ENCODE measurements at places on chromosomes 12 and 14. TPM values are rescaled to one million over a fixed set of nuclear protein-coding genes. Genes with fewer than 3 reads are reported as not detected.
A peak's percentile ranks its signal among the peaks of the same experiment; 100 is the strongest.

The TULP3 gene
- 39.0 TPM for total RNA-seq

- no peak overlapping the region for H3K27ac ChIP-seq
- no peak for DNase-seq
- H3K4me3 ChIP-seq: no peak overlapping the region
- H3K27me3 ChIP-seq: no peaks in the 10 kb centered on the region
- no peaks in the 10 kb centered on the region for H3K4me1 ChIP-seq
Measured at GRCh38 chr12:81465876-81466275, 293.3 kb downstream of the PPFIA2 start.

DNA sequence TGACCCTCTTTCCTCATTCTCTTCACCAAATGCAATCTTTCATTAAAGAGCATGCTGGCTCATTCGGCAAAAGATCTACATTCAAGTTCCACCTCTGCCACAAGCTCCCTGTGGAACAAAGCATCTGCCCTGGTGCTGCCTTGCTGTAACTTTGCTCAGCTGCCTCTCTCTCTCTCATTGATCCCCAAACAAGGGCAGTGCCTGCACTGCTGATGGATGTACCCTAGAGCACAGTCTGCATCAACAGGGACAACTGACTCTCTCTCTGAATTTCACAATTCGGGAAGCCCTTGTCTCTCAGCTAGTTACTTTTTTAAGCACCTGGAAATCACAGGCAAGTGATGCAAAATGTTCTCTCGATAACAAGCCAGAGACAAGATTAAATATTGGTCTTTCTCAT, 174.0 kb upstream of the DIO2 start:
- H3K27me3 ChIP-seq: no peaks in the 10 kb centered on the region
- no peak overlapping the region for H3K4me3 ChIP-seq
- H3K36me3 ChIP-seq: no peaks in the 10 kb centered on the region
- DNase-seq: no peak
- peaks cover 22% of the 10 kb centered on the region for H3K4me1 ChIP-seq
- no peak overlapping the region for H3K27ac ChIP-seq

DNA sequence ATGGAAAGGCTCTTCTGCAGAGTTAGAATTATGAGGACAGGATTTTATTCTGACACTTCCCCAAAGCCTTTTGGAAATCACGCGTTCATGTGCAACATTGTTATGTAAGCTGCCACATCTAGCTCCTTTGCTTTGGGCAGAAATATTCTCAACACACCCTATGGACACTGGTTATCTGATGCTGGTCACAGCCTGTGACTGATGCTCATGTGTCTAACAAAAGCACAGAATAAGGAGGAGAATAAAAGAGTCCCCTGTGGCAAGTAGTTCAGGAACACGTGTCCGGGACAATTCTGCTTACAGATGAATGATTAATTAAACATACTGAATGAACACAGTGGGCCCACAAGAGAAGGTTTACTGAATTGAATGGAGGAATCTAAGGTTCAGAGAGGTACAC, 22.1 kb downstream of the FOXN3 start:
- no peak overlapping the region for H3K4me3 ChIP-seq
- peaks cover 42% of the 10 kb centered on the region for H3K27me3 ChIP-seq
- DNase-seq: no peak
- no peak overlapping the region for H3K27ac ChIP-seq

The CARMIL3 gene
- total RNA-seq: not detected

DNA sequence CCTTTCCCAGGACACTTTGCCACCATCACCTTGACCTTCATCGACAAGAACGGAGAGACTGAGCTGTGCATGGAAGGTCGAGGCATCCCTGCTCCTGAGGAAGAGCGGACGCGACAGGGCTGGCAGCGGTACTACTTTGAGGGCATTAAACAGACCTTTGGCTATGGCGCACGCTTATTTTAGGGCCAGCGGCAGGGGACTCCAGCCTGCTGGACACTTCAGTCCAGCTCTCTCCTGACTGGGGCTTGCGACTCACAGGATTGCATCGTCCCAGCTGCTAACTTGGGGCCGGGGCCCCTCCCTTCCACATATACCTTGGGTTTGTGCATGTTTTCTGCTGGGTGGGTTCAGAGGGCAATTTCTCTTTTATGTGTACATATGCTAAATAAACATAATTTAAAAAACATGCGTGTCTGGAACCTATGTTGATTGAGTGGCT, 11.2 kb downstream of the AHSA1 start:
- no peak overlapping the region for H3K4me3 ChIP-seq
- no peak overlapping the region for H3K27ac ChIP-seq
- peaks cover 3% of the 10 kb centered on the region for H3K27me3 ChIP-seq
- peaks cover 37% of the 10 kb centered on the region for H3K36me3 ChIP-seq

The FOXM1 gene
- 225 TPM for total RNA-seq

The GPD1 gene
- total RNA-seq: 0.24 TPM

GRCh38 chr12:52681526-52682380, 1.5 kb upstream of the KRT1 start:
- no peaks in the 10 kb centered on the region for H3K4me1 ChIP-seq
- no peak for DNase-seq
- no peak overlapping the region for H3K4me3 ChIP-seq
- no peak overlapping the region for H3K27ac ChIP-seq

DNA sequence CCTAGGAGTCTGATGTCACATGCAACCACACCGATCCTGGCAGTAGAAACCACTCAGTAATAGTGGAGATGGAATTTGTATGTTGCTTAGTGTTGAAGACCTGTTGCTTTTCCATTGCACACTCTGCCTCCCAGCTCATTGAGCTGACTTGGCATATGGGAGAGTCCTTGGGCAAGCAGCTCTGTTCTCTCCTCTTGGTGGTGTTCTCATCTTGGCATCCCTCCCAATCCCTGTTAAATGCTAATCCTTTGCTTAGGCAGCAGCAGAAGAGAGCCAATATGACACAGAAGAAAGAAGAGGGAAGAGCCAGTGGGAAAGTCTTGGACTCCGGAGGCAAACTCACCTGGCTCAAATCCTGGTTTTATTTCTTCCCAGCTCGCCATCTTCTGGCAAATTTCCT, 178.0 kb upstream of the CAND1 start:
- H3K27ac ChIP-seq: no peak overlapping the region
- no peak overlapping the region for H3K4me3 ChIP-seq
- no peaks in the 10 kb centered on the region for H3K36me3 ChIP-seq
- H3K27me3 ChIP-seq: no peaks in the 10 kb centered on the region
- DNase-seq: no peak

The FAM181A gene
- total RNA-seq: not detected

DNA sequence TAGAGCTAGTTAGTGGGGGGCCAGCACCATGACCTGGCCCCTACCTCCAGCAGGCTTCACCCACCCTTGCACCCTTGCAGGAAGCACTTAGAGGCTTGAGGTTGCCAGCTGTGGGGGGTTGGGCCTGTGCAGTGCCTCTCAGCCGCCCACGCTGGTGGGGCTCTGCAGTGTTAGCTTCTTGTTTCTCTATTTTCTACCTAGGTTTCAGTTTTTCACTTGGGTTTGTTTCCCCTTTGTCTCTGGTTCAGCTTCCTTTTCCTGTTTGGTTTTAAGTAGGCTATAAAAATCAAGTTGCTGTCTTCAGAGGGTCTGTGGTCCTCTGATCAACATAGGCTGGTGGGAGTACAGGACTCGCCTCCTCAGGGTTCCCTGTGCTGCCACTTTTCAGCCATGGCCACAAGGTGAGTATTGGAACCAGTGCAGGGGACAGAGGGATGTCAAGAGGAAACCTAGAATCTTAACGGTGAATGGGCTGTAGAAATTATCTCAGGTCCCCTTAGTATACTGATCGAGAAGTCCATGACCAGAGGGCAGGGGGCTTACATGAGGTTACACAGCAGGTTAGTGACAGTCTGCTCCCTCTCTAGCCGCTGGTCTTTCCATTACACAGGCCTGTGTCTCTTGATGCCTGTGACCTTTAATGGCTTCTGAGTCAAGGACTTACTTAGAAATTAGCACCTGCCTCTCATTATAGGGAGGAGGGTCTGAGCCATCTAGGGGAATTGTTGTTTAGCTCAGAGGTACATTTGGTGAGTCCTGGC, at the start of gene EVL:
Gene EVL (plus strand): TSS at position 312 of the 761 bp plus-strand sequence. CDS start 79 bp downstream, at position 391.
- no peak within 1 kb of the TSS for H3K4me3 ChIP-seq
- DNase-seq: no peak
- H3K27me3 ChIP-seq: no peaks in the 10 kb centered on the region
- peaks cover 35% of the 10 kb centered on the region for H3K4me1 ChIP-seq
- no peaks in the 10 kb centered on the region for H3K36me3 ChIP-seq

The LRCOL1 gene
- not detected for total RNA-seq

DNA sequence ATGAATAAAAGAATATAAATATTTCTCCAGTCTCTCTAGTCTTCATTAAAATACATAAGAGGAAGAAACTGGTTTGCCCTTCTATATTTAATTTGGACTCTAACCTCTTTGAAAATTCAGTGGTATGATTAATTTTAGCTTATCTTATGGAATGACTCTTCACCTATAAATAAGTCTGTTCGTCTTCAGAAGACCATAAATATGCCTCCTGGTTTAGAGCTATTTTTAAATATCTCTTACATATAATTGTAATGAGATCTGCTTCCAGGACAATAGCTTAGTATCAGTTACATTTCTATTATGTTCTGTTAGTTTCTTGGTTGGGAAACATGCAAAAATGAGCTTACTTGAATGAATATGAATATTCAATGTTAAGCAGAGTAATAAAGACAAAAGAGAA, 257.5 kb upstream of the HMGA2 start:
- H3K27ac ChIP-seq: no peak overlapping the region
- H3K4me3 ChIP-seq: no peak overlapping the region
- H3K36me3 ChIP-seq: no peaks in the 10 kb centered on the region
- no peak for DNase-seq
- no peaks in the 10 kb centered on the region for H3K27me3 ChIP-seq

DNA sequence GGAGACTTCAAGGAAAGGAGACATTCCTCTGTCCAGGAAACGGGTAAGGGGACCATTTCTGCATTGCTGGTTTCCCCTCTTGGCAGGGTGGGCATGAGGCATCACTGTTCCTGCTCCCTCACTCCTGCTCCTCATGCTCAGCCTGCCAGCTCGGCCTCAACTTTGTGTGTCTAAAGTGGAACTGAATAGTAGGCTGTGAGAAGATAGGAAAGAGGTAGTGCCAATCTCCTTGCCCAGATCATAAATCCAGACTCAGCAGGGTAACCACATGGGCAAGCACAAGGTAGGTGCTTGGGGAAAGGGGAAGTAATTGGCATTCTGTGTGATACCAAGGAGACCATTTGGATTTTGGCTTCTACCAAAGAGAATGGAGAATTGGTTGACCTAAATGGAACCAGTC, 2.6 kb downstream of the LTB4R start:
- H3K27me3 ChIP-seq: no peaks in the 10 kb centered on the region
- DNase-seq: no peak
- H3K4me3 ChIP-seq: no peak overlapping the region
- no peaks in the 10 kb centered on the region for H3K4me1 ChIP-seq
- no peaks in the 10 kb centered on the region for H3K36me3 ChIP-seq
- H3K27ac ChIP-seq: no peak overlapping the region

The ACSS3 gene
- 9.4 TPM for total RNA-seq

The LYZ gene
- not detected for total RNA-seq

DNA sequence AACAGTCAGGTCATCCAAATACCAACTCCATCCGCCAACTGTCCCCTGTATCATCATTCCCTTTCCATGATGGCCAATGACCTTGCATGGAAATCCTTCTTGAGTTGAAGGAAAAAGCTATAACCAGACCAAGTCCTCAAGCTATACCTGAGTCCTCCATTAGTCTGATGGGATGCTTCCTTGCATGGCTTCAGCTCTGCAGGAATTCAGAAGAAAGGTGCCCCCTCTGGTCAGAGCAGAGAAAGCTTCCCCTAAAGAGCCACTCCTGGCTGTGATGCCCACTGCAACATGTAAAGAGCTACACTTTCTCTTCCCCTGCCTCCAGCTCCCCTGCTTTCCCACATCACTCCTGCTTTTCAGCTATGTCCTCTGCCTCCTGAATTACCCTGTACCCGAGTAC, 43.1 kb upstream of the FKBP4 start:
- no peak for DNase-seq
- no peak overlapping the region for H3K27ac ChIP-seq
- H3K4me3 ChIP-seq: no peak overlapping the region
- peaks cover 90% of the 10 kb centered on the region for H3K27me3 ChIP-seq
- H3K4me1 ChIP-seq: no peaks in the 10 kb centered on the region

- peak; percentile 54 for DNase-seq
- H3K27ac ChIP-seq: no peak overlapping the region
- no peaks in the 10 kb centered on the region for H3K4me1 ChIP-seq
- H3K4me3 ChIP-seq: no peak overlapping the region
Measured at GRCh38 chr12:13023811-13024530, 20.2 kb upstream of the FAM234B start.

- no peak for DNase-seq
- no peaks in the 10 kb centered on the region for H3K27me3 ChIP-seq
- H3K27ac ChIP-seq: peak overlapping the region; percentile 53
- H3K4me3 ChIP-seq: no peak overlapping the region
Measured at GRCh38 chr12:50579757-50580267, 75.0 kb downstream of the DIP2B start.

GRCh38 chr12:25884024-25884919, 74.2 kb upstream of the RASSF8 start:
- no peaks in the 10 kb centered on the region for H3K27me3 ChIP-seq
- no peak for DNase-seq
- H3K4me1 ChIP-seq: peaks cover 12% of the 10 kb centered on the region
- H3K4me3 ChIP-seq: no peak overlapping the region
- no peaks in the 10 kb centered on the region for H3K36me3 ChIP-seq
- no peak overlapping the region for H3K27ac ChIP-seq

The CMTM5 gene
- total RNA-seq: not detected

Measured in PC-9 (cell line).